Activated CD8-positive, alpha-beta memory T cell treated with anti-CD3 and anti-CD28 coated beads for 1 hour (primary cell): ENCODE measurements at places on chromosomes 3 and 15.

GRCh38 chr15:73940061-73940981, 14.1 kb downstream of the LOXL1 start:
- no peak for DNase-seq

DNA sequence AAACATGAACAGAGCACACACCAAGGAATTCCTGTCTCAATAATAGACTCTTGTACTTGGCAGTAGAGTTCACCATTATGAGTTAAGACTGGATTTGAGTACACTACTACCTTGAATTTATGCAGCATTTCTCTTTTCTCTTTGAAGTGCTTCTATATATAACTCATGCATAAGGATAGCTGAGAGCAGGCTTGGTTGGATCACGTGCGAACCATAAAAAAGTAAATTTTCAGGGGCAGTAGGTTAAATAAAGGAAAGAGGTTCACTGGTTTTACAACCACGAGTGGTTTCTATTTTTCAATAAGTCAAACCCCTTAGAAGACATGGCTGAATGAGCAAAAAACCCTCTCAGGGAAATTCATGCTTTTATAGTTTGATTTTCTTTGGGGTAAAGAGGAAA, 28.6 kb upstream of the PDZRN3 start:
- DNase-seq: no peak

GRCh38 chr15:95051861-95052260, 820.5 kb downstream of the MCTP2 start:
- no peak for DNase-seq

GRCh38 chr3:40044487-40044886, 235.1 kb downstream of the MYRIP start:
- DNase-seq: no peak

GRCh38 chr3:172097585-172097984, 58.2 kb downstream of the FNDC3B start:
- no peak for DNase-seq

GRCh38 chr3:50190936-50191660, at the start of gene GNAT1:
TSS of gene GNAT1 (plus strand) at chr3:50191610. CDS start at chr3:50191726, 116 bp downstream.
- DNase-seq: no peak

GRCh38 chr3:168156479-168156878, 60.8 kb upstream of the GOLIM4 start:
- DNase-seq: no peak

DNA sequence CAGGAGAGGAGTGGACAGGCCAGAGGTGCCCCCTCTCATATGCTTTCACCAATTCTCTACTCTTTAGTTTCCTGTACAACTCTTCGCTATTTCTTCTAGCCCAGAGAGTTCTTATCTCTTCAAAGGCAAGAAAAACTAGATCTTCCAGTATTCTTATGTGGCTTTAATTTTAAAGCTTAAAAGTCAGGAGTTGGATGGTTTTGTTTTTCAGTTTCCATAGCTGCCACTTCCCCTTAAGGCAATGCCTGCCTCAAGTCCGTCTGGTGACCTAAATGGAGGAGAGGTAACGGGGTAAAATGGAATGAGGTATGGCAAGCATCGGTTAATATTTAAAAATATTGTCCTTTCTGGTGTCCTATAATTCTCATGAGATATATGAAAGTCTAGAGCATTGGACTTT, 11.4 kb upstream of the VGLL3 start:
- DNase-seq: no peak

DNA sequence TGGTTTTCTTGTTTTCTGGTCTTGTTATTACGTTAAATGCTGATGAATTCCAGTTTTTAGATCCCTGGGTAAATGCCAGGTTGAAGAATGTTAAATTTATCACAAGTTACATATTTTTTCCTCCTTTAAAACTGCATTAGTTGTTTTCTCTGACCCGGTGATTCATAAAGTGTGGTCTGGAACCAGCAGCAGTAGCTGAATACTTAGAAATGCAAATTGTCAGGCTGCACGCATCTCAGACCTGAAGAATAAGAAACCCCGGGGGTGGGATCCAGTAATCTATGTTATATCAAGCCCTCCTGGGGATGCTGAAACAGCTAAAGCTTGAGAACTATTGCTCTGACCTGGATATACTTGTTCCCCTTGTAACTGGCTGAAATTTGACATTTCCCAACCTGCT, 69.1 kb downstream of the PEX5L start:
- DNase-seq: no peak

- peak; percentile 17 for DNase-seq
Measured at GRCh38 chr15:52783929-52784798, 6.0 kb downstream of the ONECUT1 start.

DNA sequence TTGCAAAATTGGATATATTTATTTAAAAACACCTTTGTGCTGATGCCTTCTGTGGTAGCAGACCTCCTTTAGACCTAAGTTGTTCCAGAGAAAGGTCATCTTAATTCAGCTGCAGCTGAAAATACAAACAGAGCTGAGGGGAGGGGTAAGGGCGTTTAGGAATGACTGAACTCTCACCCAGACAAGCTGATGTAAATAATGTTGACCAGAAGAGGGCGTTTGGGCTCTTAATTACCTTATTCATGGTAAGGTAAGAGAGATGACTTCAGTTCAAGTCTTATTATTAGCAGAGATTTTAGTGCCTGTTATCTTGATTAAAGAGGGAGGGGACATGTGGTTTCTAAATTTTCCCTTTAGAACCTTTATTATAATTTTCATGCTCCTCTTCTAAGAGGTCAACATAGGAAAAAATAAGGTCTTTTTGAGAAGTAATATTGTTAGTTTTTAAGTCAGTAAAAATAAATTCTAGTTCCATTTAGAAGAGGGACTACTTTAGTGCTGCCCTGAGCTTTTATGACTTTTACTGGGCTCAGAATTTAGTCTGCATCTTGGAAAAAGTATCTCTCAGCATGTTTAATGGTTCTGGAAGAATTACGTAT, 46.3 kb downstream of the GPR171 start:
- DNase-seq: no peak

DNA sequence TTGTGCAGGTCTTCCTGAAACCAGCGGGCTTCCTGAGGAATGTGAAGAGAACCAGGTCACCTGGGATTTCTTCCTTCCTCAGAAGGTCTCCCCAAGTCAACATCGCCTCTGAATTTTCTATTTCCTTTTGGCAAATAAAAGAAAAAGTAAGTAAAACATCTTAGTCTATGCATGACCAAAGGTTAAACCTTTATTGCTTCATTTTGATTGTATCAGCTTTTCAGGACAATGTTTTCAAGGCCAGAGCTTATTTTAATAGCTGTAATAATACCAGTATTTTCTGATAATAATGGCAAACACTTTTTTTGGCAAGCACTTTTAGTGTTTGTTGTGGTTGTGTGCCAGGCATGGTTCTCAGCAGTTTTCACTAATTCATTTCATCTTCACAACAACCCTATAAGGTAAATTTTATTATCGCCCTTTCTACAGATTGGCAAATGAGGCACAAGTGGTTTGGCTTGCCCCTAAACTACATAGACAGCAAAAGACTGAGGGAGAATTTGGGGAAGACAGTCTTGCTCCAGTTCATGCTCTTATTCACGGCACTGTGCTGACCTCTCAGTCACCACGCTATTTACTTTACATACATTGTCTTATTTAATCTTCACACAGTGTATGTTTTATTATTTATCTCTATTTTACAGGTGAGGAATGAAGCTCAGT, 110.4 kb downstream of the RPL22L1 start:
- no peak for DNase-seq

- no peak for DNase-seq
Measured at GRCh38 chr3:2929574-2929973, 180.6 kb downstream of the IL5RA start.

- no peak for DNase-seq
Measured at GRCh38 chr15:101425787-101426365, 63.6 kb downstream of the PCSK6 start.

GRCh38 chr15:73755481-73755880, 2.3 kb upstream of the INSYN1 start:
- no peak for DNase-seq

- DNase-seq: no peak
Measured at GRCh38 chr15:83327041-83327440, 42.6 kb upstream of the BNC1 start.
